ENCODE measurements at places on chromosomes 11 and 22.

DNA sequence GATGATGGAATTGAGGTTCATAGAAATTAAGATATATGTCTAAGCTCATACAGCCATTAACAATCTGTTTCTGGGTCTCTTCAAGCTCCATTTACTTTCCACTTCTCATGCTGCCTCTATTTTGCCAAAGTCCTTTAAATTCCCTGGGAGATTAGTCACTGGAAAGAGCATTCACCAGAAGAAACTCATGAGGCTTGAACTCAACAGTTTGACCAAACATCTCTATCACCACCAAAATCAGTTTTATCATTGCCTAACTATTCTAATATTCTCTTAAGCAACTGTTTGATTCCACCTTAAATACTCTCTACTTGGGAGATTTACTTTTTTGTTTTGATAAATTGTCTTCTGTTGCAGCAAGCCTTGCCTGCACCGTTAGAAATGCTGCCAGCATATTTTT lies 881.3 kb downstream of the KCNA4 start:
- no peak for DNase-seq

DNA sequence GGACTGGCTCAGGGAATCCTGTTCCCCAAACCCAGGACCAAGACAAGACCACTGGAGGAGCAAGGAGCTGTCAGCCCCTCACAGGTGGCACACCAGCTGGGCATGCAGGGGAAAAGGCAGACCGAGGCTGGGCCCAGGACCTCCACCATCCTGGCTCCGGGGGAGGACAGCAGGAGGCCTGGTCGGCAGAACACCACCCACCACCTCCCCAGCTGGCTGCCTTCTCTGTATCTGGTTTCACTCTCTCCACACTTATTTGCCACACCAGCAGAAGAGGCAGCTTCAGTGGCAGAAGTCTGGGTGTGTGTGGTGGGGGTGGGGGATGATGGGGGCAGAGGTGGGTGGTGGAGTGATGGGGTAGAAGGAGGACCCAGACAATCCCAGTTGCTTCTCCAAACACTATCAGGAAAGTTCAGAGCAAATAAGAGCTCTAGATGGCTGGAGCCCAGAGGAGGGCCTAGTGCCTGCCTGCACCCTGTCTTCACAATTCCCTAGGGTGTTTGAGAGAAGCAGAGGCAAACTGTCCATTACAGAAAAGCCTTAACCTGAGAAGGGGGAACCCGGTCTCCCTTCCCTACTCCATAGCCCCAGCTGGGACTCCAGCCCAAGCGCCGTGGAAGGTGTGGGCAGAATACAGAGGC lies 51.9 kb upstream of the CDON start:
- no peak for DNase-seq

GRCh38 chr11:119728211-119728626 lies 781 bp downstream of the NECTIN1 start:
- no peak for DNase-seq

GRCh38 chr11:34585735-34586487 lies 35.0 kb upstream of the EHF start:
- peak; percentile 51 for DNase-seq

DNA sequence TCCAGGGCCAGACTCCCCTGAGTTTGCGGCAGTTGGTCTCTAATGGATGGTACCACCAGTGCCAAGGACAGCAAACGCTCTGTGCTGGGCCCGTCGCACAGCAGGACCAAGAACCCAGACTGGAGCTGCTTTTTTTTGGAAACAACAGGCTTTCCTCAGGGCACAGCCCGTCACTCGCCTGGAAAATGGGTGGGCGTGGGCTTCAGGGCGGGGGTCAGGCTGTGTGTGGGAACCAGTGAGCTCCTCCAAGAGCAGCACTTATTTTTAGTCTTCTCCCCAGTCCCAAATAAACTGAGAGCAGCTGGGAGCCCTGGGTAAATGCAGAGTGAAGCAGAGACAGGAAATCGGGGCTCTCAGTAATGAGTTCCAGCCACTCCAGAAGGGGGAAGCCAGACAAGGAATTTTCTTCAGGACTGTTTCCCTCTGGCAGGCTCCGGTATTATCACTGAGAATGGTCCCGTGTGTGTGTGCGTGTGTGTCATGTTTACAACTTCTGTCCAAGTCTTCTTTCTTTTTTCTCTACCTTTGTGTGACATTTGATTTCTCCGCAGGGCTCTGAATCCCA lies 63.0 kb downstream of the PPFIBP2 start:
- no peak for DNase-seq

- peak; percentile 80 for DNase-seq
Observed at GRCh38 chr11:101880222-101880621, 34.6 kb upstream of the CEP126 start.

- no peak for DNase-seq
Observed at GRCh38 chr22:30337461-30337778, 10.7 kb upstream of the TBC1D10A start.

GRCh38 chr11:83480251-83480650 lies 194.1 kb upstream of the CCDC90B start:
- no peak for DNase-seq

GRCh38 chr11:66136752-66137123 lies 66.7 kb downstream of the PACS1 start:
- no peak for DNase-seq

DNA sequence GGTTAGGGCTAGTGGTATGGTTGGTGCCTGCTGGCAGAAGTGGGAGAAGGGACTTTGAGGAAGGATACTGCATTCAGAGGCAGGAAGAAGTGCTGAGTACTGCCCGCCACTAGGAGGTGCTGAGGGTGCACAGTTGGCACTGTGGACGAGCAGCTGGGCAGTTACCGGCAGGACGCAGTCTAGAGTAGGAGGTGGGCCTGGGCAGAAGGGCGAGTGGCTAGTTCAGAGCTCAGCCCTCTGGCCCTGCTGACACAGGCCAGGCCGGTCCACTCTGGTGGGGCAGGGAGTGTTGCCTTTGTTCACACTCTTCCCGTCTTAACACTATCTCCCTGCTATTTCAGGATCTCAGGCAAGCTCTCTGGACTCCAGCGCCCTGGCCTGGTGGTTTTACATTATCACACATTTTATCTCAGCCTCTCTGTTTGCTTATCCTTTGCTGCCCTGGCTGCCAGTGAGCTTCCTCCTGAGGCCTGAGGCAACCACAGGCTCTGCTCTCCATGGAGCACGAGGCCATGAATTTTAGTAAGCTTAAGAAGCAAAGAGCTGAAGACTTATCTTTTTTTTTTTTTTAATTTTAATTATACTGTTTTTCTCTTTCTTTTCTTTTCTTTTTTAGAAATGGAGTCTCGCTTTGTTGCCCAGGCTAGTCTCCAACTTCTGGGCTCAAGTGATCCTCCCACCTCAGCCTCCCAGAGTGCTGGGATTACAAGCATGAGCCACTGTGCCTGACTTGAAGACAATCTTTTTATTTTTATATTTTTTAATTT lies 26.9 kb downstream of the SNAP29 start:
- DNase-seq, result no peak

DNA sequence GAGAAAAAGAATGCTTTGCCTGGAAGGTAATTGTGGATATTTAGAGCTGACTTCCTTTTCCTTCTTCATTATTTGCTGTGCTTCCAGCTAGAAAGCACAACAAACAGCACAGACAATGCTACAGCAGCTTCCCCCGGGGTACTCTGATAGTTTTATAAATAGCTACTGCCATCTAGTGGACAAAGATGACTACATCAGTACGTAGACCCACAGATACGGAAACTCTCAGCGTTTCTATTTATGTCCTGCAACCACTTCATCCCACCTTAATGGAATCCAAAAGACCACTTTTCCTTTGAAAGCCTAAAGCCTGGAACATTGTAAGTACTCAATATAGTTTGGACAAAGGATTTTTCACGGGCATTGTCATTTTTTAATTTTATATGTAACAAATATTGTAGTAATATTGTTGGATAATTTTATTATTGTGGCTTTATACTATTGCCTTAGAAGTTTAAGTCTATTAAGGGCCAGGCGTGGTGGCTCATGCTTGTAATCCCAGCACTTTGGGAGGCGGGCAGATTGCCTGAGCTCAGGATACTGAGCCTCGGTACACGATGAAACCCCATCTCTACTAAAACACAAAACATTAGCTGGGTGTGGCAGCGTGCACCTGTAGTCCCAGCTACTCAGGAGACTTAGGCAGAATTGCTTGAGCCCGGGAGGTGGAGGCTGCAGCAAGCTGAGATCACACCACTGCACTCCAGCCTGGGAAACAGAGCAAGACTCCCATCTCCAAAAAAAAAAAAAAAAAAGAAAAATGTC lies 7.5 kb downstream of the HSPA8 start:
- DNase-seq, result no peak

DNA sequence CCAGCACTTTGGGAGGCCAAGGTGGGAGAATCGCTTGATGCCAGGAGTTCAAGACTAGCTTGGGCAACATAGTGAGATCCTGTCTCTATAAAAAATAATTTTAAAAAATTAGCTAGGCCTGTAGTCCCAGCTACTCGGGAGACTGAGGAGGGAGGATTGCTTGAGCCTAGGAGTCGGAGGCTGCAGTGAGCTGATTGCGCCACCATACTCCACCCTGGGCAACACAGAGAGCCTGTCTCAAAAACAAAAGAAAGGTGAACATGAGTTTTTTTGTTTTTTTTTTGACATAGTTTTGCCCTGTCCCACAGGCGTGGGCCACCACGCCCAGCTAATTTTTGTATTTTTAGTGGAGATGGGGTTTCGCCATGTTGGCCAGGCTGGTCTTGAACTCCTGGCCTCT lies 17.6 kb downstream of the MED15 start:
- no peak for DNase-seq

DNA sequence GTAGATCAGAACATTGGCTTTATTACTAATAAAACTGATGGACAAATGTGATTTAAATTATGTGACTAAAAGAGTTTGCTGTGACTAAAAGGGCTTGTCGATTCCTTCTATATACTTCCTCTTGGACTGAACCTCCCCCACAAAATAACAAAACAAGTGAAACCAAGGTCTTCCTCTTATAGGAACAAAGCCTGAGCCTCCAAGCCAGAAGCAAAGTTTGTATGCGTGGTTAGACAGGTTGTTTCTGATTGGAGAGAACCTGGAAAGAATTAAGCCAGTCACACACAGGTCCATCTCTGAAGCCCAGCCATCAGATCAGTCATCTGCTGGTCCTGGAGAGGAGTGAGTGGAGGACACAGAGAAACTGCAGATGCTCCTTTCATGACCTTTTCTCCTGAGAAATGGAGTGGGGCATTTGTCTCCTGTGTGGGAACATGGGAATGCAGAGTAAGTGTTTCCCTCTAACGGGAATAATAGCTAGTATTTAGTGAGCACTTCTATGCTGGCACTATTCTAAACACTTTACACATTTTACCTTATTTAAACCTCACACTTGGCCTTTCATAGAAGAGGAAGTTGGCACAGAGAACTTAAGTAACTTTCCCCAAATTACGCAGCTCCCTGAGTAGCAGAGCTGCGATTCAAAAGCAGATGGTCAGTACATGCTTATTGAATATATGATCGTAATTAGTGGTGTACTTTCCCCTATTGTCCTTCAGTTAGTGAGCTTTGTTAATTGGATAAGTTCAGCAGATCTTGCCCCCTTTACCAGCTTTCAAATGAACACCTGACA lies 77.1 kb downstream of the UVRAG start:
- DNase-seq, result no peak

DNA sequence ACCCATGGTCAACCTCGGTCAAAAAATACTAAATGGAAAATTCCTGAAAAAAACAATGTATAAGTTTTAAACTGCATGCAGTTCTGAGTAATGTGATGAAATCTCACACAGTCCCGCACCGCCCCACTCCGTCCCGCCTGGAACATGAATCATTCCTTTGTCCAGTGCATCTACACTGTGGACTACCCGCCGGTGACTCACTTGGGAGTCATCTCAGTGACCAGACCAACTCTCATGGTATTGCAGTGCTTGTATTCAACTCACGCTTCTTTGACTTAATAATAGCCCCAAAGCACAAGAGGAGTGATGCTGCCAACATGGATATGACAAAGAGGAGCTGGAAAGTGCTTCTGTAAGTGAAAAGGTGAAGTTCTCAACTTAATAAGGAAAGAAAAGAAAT lies 48.8 kb downstream of the ARHGAP32 start:
- peak; percentile 96 for DNase-seq

DNA sequence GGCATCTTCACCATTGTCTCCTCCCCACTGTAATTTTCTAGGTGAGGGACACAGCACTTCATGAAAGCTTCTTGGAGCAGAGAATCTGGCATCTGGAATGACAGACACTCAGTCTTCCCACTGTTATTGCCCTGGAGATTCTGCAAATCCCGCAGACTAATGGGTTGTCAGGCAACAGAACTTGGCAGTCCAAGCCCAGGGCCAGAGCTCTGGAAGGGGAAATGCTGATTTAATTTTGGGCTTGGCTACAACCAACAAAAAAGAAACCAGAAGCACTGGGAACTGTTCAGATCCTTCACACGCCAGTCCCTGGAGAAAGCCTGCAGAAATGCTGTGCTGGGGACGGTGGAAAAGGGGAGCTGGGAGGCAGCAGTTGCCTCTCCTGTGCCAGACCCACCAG lies 71.5 kb upstream of the BID start:
- DNase-seq, result no peak

- DNase-seq, result no peak
Observed at GRCh38 chr22:30880181-30880601, 88.4 kb downstream of the MORC2 start.

DNA sequence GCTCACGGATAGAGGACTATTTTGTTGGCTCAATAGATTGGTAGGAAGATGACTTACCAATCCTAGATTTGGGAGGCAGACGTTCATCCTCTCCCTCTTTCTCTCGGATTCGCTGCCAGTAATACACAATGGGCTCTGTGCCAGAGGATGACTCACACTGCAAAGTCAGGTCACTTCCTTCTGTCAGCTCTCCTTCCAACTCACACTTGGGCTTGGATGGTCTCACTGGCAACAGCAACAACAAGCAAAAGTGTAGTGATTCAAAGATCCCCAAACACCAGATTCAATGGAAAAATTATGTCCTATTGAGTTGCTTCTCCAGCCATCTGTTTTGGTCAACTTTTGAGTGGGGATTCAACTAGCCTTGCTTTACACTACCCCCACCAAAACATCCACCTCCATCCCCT lies 21.7 kb upstream of the HSPA8 start:
- peak; percentile 91 for DNase-seq

- DNase-seq, result peak; percentile 86
Observed at GRCh38 chr11:122749005-122749687, 89.2 kb upstream of the CRTAM start.

DNA sequence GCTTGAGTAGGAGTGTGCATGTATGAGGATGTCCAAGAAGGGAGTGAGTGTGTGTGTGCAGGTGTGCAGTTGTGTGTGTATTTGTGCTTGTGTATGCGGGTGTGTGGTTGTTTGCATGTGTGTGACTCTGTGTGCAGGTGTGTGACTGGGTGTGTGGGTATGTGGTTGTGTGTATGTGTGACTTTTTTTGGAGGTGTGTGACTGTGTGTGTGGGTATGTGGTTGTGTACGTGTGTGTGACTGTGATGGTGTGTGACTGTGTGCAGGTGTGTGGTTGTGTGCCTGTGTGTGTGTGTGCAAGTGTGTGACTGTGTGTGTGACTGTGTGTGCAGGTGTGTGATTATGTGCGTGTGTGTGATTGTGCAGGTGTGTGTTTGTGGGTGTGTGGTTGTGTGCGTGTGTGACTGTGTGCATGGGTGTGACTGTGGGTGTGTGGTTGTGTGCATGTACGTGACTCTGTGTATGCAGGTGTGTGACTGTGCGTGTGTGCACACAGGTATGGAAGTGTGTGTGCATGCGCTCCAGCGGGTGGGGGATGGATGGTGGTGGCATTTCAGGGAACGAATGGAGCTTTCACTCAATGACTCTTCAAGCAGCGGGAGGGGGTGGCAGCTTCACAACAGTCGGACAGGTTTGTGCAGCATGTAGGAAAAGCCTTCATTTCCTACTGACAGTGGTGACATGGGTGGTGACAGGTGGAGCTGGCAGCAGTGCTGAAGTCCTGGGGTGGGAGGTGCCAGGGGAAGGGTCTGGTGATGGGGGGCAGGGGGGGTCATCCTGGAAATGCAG lies 47.6 kb downstream of the CACNA1I start:
- no peak for DNase-seq

GRCh38 chr11:117478926-117479325 lies 151.3 kb downstream of the CEP164 start:
- DNase-seq, result no peak

Data from HS-5 (cell line).